Spinal cord (tissue), 10 donors: ENCODE measurements at places on chromosomes 1 and 21. TPM values are rescaled to one million over a fixed set of nuclear protein-coding genes. Genes with fewer than 3 reads are reported as not detected.

- H3K27ac ChIP-seq: no peak overlapping the region
- no peaks in the 10 kb centered on the region for H3K27me3 ChIP-seq
- H3K36me3 ChIP-seq: no peaks in the 10 kb centered on the region
- DNase-seq: no peak
Measured at GRCh38 chr1:164704954-164705353, 146.0 kb downstream of the PBX1 start.

The AMY2A gene
- not detected for total RNA-seq

The IGFN1 gene
- total RNA-seq: 3.8 TPM

The ZNF593OS gene
- total RNA-seq: not detected

- H3K4me1 ChIP-seq: peaks cover 32% of the 10 kb centered on the region
- DNase-seq: no peak
- no peak overlapping the region for H3K27ac ChIP-seq
- no peaks in the 10 kb centered on the region for H3K36me3 ChIP-seq
- no peak overlapping the region for H3K4me3 ChIP-seq
- H3K27me3 ChIP-seq: no peaks in the 10 kb centered on the region
Measured at GRCh38 chr1:46396441-46397398, 2.6 kb downstream of the FAAH start.

The EPHA8 gene
- 1.8 TPM for total RNA-seq

- no peak overlapping the region for H3K27ac ChIP-seq
- H3K27me3 ChIP-seq: no peaks in the 10 kb centered on the region
- peaks cover 7% of the 10 kb centered on the region for H3K4me1 ChIP-seq
- DNase-seq: no peak
- H3K4me3 ChIP-seq: no peak overlapping the region
- H3K36me3 ChIP-seq: peaks cover 55% of the 10 kb centered on the region
Measured at GRCh38 chr1:6476483-6476882, 10.5 kb upstream of the TNFRSF25 start.

- H3K27ac ChIP-seq: no peak overlapping the region
- peaks cover 3% of the 10 kb centered on the region for H3K27me3 ChIP-seq
Measured at GRCh38 chr1:145717833-145718232, 1.5 kb upstream of the CD160 start.

The CLCA2 gene
- total RNA-seq: 0.06 TPM

DNA sequence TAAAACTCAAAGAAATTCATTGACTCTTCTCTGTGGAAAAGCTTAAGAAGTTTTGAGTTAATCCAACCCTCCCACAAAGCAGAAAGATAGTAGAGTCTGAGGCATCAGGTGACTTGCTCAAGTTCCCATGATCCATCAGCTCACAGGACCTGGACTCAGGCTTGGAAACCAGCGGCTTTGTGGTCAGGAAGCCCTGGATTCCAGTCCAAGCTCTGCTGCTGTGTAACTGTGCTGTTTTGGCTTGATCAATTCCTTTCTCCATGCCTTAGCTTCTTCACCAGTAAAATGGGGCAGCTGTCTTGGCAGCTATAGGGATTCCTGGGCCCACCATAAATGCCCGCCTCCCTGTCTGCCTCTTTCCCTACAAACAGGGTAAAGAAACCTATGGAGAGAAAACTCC, 180.2 kb downstream of the HIVEP3 start:
- peaks cover 47% of the 10 kb centered on the region for H3K4me1 ChIP-seq
- no peak overlapping the region for H3K27ac ChIP-seq
- H3K36me3 ChIP-seq: no peaks in the 10 kb centered on the region
- DNase-seq: no peak
- no peak overlapping the region for H3K4me3 ChIP-seq
- no peaks in the 10 kb centered on the region for H3K27me3 ChIP-seq

The FCGR1A gene
- 13.8 TPM for total RNA-seq

GRCh38 chr1:85321237-85321964, 45.0 kb upstream of the BCL10 start:
- no peaks in the 10 kb centered on the region for H3K27me3 ChIP-seq
- H3K27ac ChIP-seq: no peak overlapping the region
- peaks cover 3% of the 10 kb centered on the region for H3K4me1 ChIP-seq
